HFF-Myc (cell line): ENCODE measurements at places on chromosomes 11 and 22.

- DNase-seq: peak; percentile 93
These were observed 122.6 kb downstream of the APOL5 start for GRCh38 chr22:35840302-35840739.

DNA sequence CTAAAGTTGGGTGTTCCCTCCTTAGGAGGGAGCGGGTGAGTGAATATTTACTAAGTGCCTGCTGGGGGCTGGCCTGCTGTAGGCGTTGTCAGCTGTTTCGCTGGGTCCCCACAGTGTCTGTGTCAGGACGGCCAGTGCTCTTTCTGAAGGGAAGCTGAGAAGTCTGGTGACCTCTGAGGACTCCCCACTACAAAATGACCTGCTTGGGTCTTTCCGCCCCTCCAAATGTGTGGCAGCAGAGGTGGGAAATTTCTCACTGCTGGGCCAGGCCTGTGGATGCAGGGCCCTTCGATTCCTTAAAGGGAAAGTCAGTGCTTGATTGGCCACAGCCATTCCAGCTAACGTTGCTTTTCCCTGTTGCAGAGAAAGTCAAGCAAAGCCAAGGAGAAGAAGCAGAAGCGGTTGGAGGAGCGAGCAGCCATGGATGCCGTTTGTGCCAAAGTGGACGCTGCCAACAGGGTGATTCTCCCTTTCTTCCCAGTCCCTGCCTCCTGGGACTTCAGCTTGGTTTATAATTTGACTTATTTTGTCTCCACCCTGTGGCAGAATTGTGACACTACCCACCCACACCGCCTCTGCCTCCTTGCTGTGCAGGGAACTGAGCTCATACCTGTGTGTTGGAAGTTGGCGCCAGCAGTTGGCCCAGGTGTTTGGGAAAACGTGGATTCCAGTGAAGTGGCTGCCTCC, 6.8 kb downstream of the NAA40 start:
- DNase-seq: peak; percentile 36

DNA sequence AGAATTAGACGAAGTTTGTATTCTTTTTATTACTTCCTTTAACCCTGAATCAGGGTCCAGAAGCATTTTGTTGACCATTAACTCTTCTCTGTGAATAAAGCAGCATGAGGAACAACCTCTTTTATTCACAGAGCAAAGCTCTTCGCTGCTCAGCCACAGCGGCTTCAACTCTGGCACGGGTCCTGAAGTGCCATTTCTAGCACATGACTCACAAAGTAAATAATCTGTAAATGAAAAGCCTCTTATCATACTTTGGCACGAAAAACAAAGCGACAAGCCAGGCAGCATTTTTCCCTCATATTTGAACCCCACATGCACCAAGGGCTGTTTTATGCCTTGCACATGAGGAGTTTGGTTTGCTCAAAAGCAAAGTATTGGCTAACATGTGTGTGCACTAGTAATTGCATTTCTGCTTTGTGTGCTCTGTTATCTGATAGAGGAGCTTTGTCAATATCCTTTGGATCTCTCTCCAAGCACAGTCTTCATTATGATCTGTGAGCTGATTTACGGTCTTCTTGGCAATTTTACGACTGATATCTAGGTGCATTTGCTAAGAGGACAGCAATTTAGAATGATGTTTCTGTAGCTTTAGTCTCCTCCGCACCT, 33.0 kb upstream of the APOBEC3A start:
- peak; percentile 68 for DNase-seq

DNA sequence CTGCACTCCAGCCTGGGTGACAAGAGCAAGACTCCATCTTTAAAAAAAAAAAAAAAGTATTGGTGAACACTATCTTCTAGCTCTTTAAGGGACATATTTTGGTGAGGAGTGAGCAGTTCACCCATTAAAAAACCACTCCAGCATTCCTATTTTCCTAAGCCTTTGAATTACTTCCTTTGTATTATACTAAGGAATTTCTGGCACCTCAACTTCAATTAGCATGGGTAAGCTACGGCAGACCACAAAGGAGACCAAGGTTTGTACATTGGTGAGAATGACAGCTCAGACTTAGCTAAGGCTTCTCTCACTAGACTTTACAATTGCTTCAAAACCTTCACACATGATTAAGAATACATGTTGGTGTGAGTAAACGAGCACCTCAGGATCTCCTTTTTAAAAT, 57.0 kb upstream of the BIRC3 start:
- no peak for DNase-seq

DNA sequence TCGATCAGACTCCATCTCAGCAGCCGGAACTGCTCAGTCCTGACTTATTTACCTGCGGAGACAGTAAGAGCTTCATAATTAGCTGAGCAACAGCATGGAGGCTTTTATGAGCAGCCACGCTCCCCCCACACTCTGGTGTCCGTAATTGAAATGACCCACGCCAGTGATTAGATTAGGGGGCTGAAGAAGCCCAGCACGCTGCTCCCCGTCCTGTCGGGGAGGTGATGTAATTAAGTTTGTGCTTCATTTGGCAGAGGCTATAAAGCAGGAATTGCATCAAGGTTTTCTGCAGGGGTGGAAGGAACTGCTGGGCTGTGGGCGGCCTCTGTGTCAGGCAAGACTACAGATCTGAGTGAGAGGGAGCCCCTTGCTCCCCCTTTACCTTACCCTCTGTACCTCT, 22.8 kb upstream of the HTR3A start:
- no peak for DNase-seq

DNA sequence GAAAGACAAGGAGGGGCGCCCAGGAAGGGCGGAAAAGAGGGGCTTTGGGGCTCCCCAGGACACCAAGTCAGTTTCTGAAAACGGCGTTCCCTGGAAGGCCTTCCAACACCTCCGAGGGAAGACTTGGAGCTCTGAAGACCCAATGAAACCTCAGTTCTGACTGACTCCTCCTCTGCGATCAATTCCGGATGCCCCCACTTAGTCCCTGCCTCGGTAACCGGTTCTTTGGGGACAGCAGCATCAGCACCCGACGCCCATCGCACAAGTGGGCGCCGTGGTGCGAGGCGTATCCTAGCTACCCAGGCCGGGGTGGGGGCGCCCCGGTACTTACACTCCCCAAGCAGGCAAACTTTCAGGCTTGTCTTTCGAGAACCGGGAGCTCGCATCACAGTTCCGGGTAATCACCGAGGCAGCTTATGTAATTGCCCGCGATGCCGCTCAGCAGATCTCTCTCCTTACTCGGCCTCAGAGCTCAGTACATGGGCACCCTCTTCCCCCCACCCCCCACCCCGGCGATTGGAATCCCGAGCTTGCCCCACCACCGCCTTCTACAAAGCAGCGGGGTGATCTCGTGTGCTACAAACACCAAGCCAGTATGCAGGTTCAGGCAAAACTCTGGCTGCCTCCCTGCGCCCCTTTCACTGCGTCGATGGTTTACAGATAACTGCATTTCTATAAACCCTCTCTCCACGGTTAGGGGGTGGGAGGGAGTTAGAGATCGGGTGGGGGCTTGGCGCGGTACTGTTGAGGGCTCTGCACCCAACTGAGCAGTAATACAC, 2.0 kb downstream of the TENM4 start:
- DNase-seq: no peak

GRCh38 chr11:57322256-57323166, 2.2 kb downstream of the TNKS1BP1 start:
- DNase-seq: peak; percentile 94

GRCh38 chr22:48729499-48730171, 1098.0 kb downstream of the BRD1 start:
- DNase-seq: no peak

DNA sequence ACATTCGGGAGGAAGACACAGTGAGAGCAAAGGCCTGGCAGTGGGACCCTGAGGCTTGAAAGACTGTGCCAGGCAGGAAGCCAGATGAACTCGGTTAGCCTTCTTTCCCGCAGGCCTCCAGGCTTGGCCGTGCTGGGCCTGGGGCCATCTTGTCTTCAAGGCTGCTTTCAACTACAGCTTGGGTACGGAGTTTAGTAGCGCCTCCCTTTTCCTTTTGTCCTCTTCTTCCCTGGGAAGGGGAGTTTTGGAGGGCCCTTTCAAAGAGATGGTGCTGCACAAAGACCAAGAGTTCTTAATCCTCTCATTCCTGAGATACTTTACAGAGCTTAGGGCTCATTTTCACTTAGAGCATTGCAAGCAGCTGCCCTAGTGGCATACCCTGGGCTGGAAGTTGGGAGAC, 87.5 kb downstream of the TP53I11 start:
- DNase-seq: no peak

GRCh38 chr22:43176090-43176489, 10.8 kb downstream of the TTLL12 start:
- DNase-seq: no peak

DNA sequence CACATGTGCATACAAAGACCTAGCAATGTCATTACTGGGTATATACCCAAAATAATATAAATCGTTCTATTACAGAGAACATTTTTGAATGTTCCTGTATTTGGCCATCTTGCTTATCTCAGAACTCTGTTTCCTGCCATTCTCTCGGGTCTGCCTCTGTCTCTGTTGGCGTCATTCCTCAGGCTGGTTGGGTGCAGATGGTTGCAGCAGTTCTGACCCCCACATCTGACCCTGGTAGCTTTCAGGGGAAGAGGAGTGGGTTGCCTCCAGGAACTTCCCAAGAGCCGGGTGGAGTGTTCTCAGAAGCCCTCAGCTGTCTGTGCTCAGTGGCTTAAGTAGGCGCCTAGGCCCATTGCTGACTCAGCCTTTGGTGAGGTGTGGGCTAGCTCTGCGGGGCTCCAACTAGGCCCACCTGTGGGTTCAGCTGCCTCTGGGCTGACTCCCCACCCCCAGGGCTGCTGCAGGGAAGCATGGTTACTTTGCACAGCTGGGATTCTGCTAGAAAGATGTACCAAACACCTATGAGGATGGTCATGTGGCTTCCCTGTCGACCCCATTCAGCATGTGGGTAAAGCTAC, 114.0 kb downstream of the TBC1D22A start:
- DNase-seq: no peak

DNA sequence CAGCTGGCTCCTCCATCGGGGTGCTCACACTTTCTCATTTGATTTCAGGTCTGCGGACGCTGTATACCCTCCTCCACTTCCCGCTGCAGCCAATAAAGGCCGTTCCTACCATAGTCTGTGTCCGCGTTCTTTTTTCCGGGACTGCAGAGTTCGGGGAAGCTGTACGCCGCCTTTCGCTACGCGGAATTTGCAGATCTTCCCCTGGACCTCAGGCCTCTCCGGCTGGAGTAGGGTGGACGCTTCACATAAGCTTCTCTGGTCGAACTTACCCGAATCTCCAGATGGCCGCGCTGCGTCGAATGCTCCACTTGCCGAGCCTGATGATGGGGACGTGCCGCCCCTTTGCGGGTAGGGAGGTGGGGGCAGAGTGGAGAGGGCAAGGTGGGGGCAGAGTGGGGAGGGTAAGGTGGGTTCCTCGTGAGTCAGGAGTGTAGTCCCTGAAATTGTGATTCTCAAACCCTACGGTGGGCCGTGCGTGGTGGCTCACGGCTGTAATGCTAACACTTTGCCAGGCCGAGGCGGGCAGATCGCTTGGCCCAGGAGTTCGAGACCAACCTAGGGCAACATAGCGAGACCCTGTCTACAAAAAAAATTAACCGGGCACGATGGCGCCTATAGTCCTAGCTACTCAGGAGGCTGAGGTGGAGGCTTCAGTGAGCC, 617 bp downstream of the CSKMT start:
- DNase-seq: no peak

- no peak for DNase-seq
These were observed 6.9 kb downstream of the CDC42EP1 start for GRCh38 chr22:37566903-37567798.

- no peak for DNase-seq
These were observed 88.4 kb upstream of the BID start for GRCh38 chr22:17862646-17863181.

GRCh38 chr11:4466871-4467442, 15.5 kb upstream of the OR52K1 start:
- DNase-seq: no peak

GRCh38 chr11:15145615-15146014, 30.9 kb downstream of the INSC start:
- no peak for DNase-seq

- no peak for DNase-seq
These were observed 39.4 kb downstream of the ABTB2 start for GRCh38 chr11:34318111-34319037.

DNA sequence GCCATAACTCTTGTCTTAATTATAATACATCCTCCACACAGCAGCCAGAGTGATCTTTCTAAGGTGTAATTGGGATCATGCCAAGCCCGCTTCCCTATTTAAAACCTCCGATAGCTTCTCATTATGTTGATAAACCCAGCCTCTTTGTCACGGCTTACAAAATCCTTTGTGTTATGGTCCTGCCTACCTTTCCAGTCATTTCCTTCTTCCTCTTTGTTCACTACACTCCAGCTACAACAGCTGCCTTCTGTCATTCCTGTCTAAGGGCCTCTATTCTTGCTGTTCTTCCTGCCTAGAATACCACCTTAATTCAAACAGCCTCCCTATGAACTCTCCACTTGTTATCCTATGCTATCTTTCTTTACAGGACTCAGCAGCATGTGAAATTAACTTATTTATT, 70.6 kb upstream of the CAPRIN1 start:
- DNase-seq: no peak

- no peak for DNase-seq
These were observed 66.4 kb downstream of the ZNRF3 start for GRCh38 chr22:28949788-28950187.

DNA sequence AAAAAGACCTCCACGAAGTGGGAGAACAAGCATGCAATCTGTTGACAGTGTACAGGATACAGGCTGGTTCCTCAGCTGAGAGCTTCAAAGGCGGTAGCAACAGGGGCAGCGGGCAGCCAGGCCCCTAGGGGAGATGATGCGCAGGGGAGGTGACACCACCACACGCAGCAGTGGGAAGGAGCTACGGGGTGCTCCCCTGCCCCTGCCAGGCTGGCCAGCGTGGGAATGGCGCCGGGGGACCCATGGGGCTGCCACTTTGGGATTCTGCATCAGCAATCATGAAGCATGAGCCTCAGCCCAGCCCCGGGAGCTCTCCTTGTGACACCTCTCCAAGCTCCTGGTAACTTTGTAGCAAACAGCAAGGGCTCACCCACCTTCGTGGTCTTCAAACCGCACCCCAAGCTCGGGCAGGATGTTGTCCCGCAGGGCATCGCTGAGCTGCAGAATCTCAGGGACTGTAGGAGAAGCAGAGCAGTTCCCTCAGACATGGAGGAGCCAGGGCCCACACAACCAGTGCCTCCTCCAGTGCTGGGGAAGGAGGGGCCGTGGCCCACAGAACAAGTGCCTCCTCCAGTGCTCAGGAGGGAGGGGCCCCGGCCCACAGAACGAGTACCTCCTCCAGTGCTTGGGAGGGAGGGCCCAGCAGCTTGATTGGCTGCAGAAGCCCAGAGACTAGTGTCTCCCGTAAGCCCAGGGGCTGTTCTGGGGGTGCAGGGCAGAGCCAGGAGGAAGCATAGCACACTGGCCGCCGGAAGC, 14.6 kb upstream of the NAP1L4 start:
- no peak for DNase-seq

DNA sequence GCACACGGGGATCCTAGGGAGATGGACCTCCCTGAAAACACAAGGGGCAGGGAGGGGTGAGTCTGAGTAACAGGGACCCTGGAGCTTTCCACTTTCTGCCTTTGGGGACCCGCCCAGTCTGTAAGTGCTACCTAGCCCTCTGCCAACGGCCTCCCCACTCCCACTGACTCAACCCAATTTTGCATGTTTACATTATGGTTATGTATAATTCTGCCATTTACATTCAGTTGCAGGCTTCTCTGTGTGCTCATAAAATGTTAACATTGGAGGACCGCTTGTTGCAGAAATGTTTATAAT, 105.8 kb downstream of the DSCAML1 start:
- no peak for DNase-seq

GRCh38 chr11:36074941-36075431, 131.1 kb downstream of the LDLRAD3 start:
- DNase-seq: peak; percentile 78
